CD4-positive, alpha-beta T cell (primary cell): ENCODE measurements at places on chromosomes 16 and 17.

GRCh38 chr16:31428638-31429247 is 583 bp upstream of the COX6A2 start:
- DNase-seq = no peak

DNA sequence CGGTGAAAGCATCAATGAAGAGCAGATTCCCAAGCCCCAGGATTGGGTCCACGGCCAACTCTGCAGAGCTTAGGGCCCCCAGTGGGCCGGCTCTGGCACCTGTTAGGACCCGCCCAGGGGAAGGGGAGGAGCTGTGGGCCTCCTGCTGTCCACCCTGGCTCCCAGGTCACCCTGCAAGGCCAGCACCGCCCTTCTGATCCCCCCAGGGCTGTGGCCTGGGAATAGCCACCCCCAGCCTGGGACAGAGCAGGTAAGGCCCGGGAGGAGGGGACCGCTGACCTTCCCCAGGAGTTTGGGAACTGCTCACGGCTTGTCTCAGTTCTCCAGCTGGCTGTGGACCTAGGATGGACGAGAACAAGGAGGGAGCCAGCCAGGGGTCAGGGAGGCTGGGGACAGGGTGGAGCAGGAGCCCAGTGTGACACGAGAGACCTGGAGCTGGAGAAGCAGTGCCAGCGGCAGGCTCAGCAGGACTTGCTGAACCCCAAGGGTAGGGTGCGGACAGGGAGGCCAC is 39.3 kb upstream of the SLC38A10 start:
- DNase-seq = no peak

DNA sequence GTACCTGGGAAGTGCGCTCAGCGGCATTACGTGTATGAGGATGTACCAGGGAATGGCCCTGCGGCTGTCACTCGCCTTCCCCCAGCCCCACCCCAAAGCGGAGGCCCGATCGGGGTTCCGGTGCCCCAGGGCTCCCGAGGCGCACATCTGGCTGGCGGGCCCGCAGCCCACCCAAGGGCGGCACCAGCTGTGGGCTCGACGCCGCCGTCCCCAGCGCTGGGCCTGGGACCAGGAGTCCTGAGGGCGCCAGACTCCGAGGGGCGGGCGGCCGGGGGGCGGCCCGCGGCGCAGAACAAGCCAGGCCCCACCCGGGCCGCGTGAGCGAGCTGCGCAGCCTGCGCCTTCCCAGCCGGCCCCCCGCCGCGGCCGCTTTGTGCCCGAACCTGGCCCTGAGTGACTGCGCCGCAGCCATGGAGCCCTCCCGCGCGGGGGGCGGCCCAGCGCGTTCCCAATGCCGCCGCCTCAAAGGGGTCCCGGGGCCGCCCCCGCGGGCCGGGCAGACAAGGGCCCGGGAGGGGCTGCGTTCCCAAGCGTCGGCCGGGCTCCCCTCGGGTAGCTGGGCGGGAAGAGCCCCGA is 17.4 kb downstream of the ZNF423 start:
- DNase-seq = no peak

DNA sequence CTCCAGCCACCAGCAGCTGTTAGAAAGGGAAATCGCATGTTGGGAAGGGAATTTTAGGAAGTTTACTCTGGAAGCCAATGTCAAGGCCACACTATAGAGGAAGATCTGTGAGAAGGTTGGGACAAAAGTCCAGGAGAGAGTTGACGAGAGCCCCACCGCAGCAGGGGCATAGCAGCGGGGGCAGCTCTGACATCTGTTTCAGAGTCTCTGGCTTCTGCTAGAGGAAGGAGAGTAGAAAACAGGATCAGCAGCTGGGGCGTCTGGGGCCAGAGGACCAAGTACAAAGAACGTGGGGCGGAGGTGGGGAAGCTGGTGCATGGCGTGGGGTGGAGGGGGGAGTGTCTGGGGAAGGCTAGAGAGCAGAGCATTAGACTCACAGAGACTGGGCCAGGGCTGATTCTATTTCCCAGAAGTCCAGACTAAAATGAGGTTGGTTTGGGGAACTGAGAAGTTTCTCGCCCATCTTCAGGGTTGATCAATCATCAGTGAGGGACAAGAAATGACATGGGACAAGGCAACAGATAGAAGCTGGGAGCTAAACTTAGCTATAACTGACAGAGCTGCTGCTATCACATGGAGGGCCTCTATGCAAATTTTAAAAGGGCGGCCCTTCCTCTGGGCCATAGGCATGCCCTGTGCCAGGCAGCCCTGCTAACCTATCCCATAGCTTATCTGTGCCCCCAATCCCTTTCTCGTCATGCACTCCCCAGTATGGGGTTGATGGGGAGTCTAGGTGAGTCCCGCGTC is 1.2 kb downstream of the RABEP2 start:
- DNase-seq = no peak
